Liver (tissue), 10 donors: ENCODE measurements at places on chromosomes 1 and 21.

GRCh38 chr1:96730574-96731298 lies 9.2 kb downstream of the PTBP2 start:
- no peak overlapping the region for H3K27ac ChIP-seq
- no peaks in the 10 kb centered on the region for H3K27me3 ChIP-seq
- peaks cover 3% of the 10 kb centered on the region for H3K36me3 ChIP-seq
- no peak for DNase-seq
- no peak overlapping the region for H3K4me3 ChIP-seq
- H3K4me1 ChIP-seq, result peaks cover 6% of the 10 kb centered on the region

GRCh38 chr1:207815913-207816291 lies 64.0 kb downstream of the CD46 start:
- H3K36me3 ChIP-seq, result peaks cover 48% of the 10 kb centered on the region
- peak overlapping the region; percentile 35 for H3K27ac ChIP-seq
- peaks cover 80% of the 10 kb centered on the region for H3K4me1 ChIP-seq
- H3K27me3 ChIP-seq, result no peaks in the 10 kb centered on the region
- DNase-seq, result no peak

DNA sequence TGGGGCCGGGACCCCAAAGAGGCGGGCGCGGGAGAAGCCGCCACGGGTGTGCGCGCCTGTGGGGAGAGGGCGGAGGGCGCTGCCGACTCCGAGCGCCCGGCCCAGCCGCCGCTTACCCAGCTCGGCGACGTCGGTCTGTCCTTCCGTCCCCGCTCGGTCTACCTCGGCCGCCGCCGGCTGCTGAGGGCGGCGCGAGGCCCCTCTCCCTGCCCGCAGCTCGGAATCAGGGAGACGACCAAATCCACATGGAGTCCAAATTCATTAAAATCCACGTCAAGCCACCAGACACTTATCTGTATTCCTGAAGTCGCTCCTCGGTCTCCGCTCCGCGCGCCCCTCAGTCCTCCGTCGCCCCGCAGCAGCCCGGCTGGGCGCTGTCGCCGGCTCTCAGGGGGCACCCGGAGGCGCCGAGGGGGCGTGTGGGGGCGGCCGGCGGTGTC lies 637 bp downstream of the PLXNA2 start:
- H3K27me3 ChIP-seq, result no peaks in the 10 kb centered on the region
- peak overlapping the region; percentile 93 for H3K27ac ChIP-seq
- no peaks in the 10 kb centered on the region for H3K36me3 ChIP-seq
- H3K4me3 ChIP-seq, result peak overlapping the region; percentile 87
- no peak for DNase-seq

DNA sequence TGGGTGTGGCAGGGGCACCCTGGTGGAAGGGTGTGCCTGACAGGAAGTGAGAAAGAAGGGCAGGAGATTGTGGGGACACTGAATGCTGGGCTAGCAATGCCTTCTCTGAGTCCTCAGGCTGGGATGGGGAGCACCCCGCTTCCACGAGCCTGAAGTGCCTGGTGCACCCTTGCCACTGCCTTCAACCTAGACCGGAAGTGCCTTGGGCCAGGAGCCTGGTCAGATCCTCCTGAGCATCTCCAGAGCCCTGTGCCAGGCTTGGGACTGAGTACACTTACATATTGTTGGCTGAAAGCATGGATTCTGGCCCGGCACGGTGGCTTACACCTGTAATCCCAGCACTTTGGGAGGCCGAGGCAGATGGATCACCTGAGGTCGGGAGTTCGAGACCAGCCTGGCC lies 205.8 kb upstream of the EDN2 start:
- no peaks in the 10 kb centered on the region for H3K27me3 ChIP-seq
- H3K4me1 ChIP-seq, result no peaks in the 10 kb centered on the region
- no peak for DNase-seq
- H3K27ac ChIP-seq, result no peak overlapping the region
- H3K4me3 ChIP-seq, result no peak overlapping the region
- no peaks in the 10 kb centered on the region for H3K36me3 ChIP-seq

DNA sequence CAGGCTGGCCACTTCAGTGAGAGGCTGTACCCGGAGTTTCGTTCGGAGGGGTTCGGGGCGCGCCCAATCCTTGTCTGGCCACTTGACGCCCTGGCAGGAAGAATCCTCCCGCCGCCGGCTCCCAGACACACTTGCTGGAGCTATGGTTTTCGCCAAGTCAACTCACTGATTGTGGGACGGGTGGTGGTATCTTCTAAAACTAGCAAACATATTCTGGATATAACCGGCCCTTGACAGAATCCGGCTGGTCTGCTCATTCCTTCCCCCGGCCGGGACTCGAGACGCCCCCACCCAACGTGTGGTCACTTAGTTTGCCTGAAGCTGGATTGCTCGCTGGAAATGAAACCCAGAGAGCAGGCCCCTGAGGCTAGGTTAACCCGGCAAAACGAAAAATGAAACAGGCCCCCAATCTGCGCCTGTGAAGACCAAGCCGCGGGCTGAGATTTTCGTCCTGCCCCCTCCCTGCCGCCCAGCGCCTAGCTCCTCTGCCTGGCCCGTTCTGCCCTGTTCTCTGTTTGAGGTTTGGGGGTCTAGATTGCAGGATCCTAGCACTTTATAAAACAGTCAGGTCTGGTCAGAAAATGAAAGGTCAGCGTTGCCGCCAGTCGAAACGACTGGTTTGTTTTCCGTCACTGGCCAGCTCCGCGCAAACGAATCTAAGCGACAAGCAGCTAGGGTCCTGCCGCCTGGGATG lies 4.6 kb downstream of the GFI1 start:
- H3K27ac ChIP-seq, result no peak overlapping the region
- no peak for DNase-seq
- peaks cover 28% of the 10 kb centered on the region for H3K4me1 ChIP-seq
- H3K36me3 ChIP-seq, result no peaks in the 10 kb centered on the region
- H3K27me3 ChIP-seq, result peaks cover 6% of the 10 kb centered on the region

DNA sequence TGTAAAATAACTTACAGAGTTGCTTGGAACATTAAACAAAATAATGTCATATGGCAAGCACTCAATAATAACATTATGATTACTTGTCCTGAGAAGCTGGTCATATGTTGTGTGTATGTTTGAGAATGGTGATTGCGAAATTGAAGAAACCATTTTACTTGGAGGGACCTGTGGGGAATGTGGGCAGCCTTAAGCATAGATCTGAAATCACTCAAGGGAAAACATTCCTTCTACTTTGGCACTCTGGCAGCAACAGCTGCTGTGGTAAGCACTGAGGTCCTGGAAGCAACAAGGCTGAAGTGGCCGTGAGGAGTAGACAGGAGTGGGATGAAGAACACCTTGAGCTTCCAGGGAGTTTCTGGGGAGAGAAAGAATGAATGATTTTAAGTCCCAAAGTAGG lies 165.4 kb upstream of the ADAMTS5 start:
- no peaks in the 10 kb centered on the region for H3K4me1 ChIP-seq
- H3K27ac ChIP-seq, result no peak overlapping the region
- no peaks in the 10 kb centered on the region for H3K27me3 ChIP-seq

DNA sequence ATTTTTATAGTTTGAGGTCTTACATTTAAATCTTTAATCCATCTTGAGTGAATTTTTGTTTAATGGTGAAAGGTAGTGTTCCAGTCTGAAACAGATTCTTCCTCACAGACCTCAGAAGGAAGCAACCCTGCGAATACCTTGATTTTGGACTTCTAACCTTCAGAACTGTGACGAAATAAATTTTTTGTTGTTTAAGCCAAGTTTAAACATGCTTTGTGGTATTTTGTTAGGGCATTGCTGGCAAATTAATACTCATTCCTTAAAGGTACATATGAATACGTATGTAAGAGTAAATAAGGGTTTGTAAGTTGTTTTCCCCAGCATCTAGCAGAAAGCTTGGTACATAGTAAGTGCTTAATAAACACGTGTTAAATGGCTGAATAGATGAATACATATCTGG lies 100.3 kb downstream of the SEC16B start:
- DNase-seq, result no peak
- H3K4me1 ChIP-seq, result peaks cover 2% of the 10 kb centered on the region
- H3K4me3 ChIP-seq, result no peak overlapping the region
- no peaks in the 10 kb centered on the region for H3K27me3 ChIP-seq
- no peak overlapping the region for H3K27ac ChIP-seq
- H3K36me3 ChIP-seq, result no peaks in the 10 kb centered on the region

DNA sequence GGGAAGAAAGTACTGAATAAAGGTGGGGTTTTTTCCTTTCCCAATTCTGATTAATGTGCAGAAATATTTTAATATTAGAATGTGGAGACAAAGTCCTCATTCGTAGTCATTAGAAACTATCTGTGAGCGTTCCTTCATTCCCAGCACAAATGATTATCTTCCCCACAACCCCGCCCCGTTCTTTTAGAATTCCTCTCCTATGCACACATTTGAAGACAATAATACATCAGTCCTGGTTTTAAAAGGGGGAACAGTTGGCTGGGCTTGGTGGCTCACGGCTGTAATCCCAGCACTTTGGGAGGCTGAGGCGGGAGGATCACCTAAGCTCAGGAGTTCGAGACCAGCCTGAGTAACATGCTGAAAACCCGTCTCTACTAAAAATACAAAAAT lies 876 bp downstream of the ALDH9A1 start:
- no peaks in the 10 kb centered on the region for H3K36me3 ChIP-seq
- DNase-seq, result no peak
- no peaks in the 10 kb centered on the region for H3K27me3 ChIP-seq
- peak overlapping the region; percentile 67 for H3K4me3 ChIP-seq
- H3K27ac ChIP-seq, result peak overlapping the region; percentile 94

DNA sequence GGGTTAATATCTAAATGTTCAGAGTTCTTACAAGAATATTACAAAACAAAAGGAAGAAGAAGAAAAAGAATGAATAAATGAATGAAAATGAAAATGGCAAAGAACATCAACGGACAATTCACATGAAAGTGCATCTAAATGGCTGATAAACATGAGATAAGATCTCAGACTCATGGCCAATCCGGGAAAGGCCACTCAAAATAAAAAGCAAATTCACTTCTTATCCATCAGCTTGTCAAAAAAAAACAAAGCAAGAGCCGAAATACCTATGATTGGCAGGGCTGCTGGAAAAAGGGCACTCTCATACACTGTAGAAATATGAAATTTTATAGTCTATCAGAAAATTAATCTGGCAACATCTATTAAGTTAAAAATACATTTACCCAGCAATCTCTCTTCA lies 103.6 kb upstream of the EDEM3 start:
- H3K36me3 ChIP-seq, result no peaks in the 10 kb centered on the region
- no peaks in the 10 kb centered on the region for H3K4me1 ChIP-seq
- DNase-seq, result no peak
- no peak overlapping the region for H3K4me3 ChIP-seq
- peaks cover 6% of the 10 kb centered on the region for H3K27me3 ChIP-seq
- no peak overlapping the region for H3K27ac ChIP-seq

DNA sequence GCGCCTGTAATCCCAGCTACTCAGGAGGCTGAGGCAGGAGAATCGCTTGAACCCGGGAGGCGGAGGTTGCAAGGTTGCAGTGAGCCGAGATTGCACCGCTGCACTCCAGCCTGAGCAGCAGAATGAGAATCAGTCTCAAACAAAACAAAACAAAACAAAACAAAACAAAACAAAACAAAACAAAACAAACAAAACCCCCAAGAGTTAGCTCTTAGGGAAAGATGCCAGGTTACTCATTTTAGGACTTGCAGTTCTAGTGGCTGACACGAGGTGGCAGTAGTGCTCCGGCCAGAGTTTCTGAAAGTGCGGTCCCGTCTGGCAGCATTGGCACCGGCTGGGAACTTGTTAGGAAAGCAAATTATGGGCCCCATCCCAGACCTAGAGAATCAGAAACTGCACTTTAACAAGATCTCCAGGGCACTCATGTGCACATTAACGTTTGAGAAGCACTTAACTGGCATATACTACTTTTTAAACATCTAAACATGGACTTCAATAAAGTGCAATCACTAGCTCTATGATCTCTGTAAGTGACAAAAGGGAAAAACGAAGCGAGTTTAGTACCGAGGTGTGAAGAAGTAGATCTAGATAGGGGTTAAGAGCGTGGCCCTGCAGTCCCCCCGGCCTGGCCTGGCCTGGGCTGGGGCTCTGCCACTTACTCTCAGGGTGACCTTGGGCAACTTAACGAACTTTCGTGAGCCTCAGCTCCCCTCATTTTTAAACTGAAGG lies 41.9 kb upstream of the TNFRSF1B start:
- H3K4me1 ChIP-seq, result peaks cover 8% of the 10 kb centered on the region
- H3K4me3 ChIP-seq, result no peak overlapping the region
- H3K27ac ChIP-seq, result no peak overlapping the region
- no peaks in the 10 kb centered on the region for H3K36me3 ChIP-seq

GRCh38 chr1:182032251-182032650 lies 29.3 kb downstream of the ZNF648 start:
- no peak overlapping the region for H3K4me3 ChIP-seq
- peaks cover 6% of the 10 kb centered on the region for H3K4me1 ChIP-seq
- H3K27me3 ChIP-seq, result no peaks in the 10 kb centered on the region
- DNase-seq, result no peak

- no peak for DNase-seq
- H3K36me3 ChIP-seq, result no peaks in the 10 kb centered on the region
- H3K4me1 ChIP-seq, result peaks cover 5% of the 10 kb centered on the region
- no peaks in the 10 kb centered on the region for H3K27me3 ChIP-seq
These were observed 7.1 kb upstream of the PLPP3 start for GRCh38 chr1:56586502-56586901.

DNA sequence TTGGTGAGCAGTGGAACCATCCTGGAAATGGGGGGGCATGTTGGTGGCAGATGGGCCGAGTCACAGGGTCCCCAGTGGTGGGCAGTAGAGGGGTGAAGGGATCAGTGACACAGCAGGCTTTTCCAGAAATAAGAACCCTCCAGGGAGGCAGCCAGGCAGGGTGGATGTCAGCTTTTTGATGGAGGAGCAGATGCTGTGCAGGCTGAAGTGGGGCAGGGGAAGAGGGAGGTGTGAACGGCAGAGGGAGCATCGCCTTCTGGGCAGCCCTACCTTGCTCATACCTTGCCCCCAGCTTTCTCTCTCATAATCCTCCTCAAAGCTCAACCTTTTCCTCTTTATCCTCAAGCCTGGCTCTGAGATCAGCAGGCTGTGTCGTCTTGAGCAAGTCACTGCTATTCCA lies 131.8 kb upstream of the IPO9 start:
- no peak overlapping the region for H3K4me3 ChIP-seq
- no peaks in the 10 kb centered on the region for H3K4me1 ChIP-seq

- H3K27ac ChIP-seq, result no peak overlapping the region
- no peak overlapping the region for H3K4me3 ChIP-seq
- DNase-seq, result no peak
- no peaks in the 10 kb centered on the region for H3K27me3 ChIP-seq
- H3K36me3 ChIP-seq, result no peaks in the 10 kb centered on the region
These were observed 139.9 kb downstream of the DSCAM start for GRCh38 chr21:40706806-40707655.

DNA sequence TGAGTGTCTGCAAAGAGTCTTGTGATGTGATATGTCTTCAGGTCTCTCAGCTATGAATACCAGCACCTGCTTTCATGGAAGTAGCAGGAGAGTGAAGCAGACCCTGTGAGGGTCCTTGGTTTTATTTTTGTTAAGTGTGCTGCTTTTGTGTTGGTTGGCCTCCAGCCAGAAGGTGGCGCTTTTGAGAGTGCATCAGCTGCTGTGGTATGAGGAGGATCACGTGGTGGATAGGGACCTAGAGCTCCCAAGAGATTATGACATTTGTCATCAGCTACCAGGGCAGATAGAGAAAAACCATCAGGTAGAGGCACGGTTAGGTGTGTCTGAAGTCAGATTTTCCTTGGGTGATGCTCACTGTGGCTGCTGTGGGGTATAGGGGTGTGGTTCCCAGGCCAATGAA lies 1232.1 kb downstream of the MRPL39 start:
- no peaks in the 10 kb centered on the region for H3K27me3 ChIP-seq
- no peak overlapping the region for H3K4me3 ChIP-seq
- H3K36me3 ChIP-seq, result no peaks in the 10 kb centered on the region
- H3K4me1 ChIP-seq, result no peaks in the 10 kb centered on the region
- no peak for DNase-seq

- H3K4me3 ChIP-seq, result no peak overlapping the region
- H3K4me1 ChIP-seq, result no peaks in the 10 kb centered on the region
- H3K36me3 ChIP-seq, result no peaks in the 10 kb centered on the region
- DNase-seq, result no peak
These were observed 33.7 kb upstream of the IFI44L start for GRCh38 chr1:78586572-78586971.
